ENCODE measurements at places on chromosomes 6 and 20.

GRCh38 chr6:73710470-73710869 lies 14.5 kb downstream of the CD109 start:
- DNase-seq, result no peak

- DNase-seq, result no peak
These were observed 97.7 kb downstream of the SYCP2 start for GRCh38 chr20:59835448-59836395.

DNA sequence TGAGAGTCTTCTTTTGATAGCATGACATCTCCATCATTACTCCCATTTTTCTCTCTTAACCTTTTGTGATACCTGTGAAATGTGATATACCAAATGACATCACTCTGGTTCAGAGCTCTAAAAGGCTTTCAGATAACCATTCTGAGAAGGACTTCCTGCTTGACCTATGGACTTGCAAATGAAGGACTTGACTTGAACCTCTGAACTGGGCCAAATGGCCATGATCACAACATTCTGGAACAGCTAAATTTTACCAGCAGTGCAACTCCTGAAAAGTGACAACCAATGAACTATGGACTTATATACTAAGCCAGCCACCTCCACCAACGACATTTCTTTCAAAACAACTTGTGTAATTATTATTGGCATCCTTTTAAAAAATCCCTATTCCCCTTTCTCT lies 1085.8 kb upstream of the CITED2 start:
- no peak for DNase-seq

DNA sequence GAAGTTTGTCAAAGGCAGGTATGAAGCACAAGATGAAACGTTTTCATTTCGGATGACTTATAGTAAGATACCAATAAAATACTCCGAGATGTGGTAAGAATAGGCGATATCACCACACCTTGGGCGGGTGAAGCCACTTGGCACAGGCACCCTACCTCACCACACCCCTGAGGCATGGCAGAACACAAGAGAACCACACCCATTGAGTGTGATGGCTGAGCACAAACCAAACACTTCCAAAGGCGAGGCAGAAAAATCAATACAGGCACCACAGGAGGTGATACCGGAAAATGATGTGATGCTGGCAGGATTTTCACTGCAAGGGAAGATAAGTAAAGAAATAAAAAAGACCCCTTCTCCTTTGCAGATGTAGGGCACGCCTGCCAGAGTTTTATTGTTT lies 332.9 kb upstream of the PRDM1 start:
- DNase-seq, result no peak

- no peak for DNase-seq
These were observed 4.6 kb downstream of the NSFL1C start for GRCh38 chr20:1462001-1462400.

Measured in stimulated activated naive CD4-positive, alpha-beta T cell (primary cell).